ENCODE measurements at places on chromosomes 1 and 21.

DNA sequence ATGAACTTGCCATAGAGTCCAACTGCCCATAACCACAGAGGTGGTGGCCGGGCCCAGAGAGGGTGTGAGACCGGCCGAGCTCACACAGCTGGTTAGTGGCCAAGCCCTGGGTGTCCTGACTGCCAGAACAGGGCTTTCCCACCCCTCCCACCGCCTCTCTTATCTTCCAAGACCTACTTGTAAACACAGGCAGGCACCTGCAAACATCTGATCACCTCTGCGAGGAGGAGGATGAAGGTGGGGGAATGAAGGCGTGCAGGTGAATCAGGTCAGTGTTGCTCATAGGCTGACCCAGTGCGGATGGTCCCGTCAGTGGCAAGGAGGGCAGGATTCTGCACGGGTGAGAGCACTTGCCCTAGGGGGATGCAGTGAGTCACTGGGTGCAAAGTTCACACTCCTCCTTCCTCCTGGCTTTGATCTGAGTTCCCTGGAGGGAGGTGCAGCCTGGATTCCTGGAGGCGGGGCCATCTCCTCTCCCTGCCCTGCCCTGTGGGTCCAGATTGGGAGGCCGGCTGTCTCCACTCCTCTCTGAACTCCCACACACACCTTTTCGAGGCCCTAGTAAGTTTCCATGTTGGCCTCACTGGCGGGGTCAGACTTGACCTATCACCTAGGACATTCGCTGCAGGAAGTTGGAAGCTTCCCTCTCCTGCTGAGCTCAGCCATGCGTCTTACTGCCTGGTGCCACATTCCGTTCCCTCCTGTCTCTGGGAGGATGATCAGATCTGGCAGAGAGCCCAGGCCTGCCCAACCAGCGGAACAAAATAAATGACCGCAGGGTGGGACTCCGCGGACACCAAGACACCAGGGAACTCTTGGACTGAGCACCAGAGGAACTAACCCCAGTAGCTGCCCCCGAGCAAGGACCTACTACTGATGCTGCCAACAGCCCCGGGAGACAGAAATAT is 7.3 kb downstream of the UQCRHL start:
- no peak for DNase-seq

GRCh38 chr1:66227966-66228365 is 306.0 kb upstream of the SGIP1 start:
- DNase-seq: no peak

- DNase-seq: no peak
Observed at GRCh38 chr1:201360486-201360885, 17.0 kb downstream of the TNNT2 start.

- no peak for DNase-seq
Observed at GRCh38 chr1:20511518-20512428, 3.8 kb upstream of the MUL1 start.

DNA sequence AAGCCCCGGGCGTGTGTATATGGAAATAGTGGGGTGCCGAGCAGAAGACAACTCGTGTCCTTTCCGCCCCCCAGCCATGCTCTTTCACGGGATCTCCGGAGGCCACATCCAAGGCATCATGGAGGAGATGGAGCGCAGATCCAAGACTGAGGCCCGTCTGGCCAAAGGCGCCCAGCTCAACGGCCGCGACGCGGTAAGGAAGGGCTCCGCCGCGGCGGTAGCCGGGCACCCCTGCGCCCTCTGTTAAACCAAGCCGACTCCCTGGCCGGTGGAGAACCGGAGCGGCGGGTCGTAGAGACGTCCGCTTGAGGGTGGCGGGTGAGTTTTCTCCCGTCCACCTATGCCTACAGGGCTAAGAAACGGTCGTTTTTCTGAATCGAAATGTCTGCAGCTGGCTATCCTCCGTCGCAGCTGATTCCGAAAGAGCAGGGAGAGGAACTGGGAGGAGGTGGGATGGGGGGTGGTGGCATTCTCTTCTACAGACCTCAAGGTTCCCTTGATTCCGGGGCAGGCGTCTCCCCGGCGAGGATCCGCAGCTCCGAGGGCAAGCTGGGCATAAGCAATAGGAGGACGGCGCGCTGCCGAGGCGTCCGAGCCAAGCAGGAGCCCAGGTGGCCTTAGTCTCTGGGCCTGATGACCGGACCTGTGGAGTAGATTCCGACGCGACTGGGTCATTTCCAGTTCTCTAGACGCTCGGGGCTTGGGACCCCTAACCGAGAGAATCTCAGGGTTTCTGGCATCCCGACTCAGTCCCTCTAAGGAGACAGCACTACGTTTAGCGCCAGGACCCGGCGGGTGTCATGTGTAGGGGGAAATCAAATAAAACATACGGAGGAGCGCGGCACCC is 856 bp downstream of the LHX9 start:
- DNase-seq: no peak

GRCh38 chr1:14822493-14822892 is 224.0 kb downstream of the KAZN start:
- no peak for DNase-seq

DNA sequence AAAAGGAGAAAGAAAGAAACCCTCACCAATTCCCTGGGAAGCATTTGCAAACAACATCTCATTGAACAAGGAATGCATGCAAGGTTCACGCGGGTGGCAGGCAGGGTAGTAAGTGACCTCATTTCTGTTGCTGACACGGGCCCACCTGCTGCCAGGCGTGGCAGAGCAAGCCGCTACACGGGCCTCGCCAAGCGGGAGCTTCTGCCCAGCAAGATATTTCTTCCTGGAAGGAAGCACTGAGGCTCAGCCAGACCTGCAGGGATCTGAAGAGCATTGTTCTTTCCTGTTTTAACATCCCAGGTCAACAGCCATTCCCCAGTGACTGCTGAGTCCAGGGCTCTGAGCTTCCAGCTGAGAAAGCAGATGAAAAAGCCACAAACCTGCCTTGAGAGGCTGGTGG is 91.9 kb upstream of the IGSF21 start:
- no peak for DNase-seq

DNA sequence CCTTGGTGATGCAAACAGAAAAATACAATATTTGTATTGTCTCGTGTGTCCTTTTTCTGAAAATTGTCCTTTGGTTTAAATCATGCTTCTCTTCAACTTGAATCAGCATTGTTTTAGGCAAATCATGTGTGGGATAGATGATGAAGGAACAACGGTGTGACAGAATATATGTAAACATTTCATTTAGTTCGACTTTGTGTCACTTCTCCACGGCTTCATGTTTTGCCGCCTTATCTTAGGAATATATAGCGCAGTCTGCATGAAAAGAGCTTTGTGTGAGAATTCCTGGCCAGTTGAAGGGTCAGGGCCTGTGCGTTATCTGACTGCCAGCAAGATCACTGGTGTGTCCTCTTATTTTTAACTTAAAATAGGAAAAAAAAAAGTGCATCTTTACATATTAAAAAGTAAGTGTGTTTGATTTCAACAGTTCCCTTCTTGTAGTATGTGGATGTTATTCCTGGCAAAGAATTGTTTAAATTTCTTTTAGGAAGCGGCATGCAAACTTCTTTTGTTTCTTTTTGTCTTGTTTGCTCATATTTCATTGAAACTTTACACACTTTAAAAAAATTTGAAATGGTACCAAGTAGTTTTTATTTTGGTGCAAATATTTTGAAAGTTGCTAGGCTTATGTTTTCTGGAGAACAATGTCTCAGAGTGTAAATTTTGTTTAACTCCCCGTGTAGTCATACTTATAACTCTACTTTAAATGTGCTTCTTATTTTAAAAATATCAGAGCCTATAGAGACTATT is 465.2 kb downstream of the USP25 start:
- no peak for DNase-seq

GRCh38 chr1:54127594-54128300 is 25.1 kb downstream of the CDCP2 start:
- DNase-seq: no peak

DNA sequence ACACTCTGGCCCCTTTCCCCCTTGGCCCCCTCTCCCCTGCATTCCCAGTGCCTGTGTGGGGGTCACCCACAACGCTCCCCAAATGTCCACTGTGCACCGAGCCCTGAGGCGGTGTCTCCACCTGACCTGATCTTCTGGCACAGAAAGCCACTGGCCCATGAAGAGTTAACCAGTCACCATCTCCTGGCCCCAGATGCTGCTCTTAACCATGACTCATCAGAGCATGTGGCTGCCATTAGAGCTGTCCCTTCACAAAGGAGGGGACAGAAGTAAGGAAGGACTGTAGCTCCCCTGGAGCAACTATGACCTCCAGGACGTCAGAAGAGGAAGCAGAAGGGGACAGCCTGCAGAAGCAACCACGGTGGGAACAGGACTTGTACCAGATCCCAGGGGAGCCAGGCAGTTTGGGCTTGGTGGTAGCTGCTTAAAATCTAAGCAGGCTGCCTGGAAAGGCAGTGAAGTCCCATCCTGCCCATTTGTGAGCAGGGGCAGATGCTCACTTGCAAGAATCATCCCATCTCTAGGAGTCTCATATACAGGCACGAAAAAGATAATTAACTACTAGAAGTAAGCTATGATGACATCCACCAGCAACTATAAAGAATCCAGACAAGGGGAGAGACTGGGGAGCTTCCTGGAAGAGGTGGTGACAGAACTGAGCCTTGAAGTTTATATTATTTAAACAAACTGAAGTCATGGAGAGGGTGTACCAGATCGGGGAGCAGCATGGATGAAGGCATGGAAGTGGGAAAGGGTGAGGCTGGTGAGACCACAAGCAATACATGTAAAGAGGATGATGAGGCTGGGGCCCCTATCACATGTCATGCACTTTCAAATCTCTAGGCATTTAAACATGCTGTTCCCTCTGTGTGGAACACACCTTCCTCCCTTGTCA is 1.1 kb upstream of the TTC39A start:
- no peak for DNase-seq

GRCh38 chr1:68974447-68974846 is 477.6 kb upstream of the DEPDC1 start:
- DNase-seq: no peak

- DNase-seq: no peak
Observed at GRCh38 chr1:245434280-245434679, 279.5 kb downstream of the KIF26B start.

DNA sequence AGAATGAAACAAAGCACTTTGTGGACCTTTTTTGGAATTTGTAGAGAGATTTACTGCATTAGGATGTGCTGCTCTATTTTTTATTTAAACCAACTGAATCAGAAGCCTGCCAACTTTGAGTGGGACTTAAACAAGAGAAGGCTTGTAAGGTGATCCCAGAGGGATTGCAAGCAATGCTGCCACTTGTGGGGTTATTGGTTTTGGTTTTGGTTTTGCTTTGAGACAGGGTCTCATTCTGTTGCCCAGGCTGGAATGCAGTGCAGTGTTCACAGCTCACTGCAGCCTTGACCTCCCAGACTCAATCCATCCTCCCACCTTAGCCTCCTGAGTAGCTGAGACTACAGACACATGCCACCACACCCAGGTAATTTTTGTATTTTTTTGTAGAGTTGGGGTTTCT is 32.2 kb upstream of the GNG5 start:
- no peak for DNase-seq

GRCh38 chr1:156445789-156446263 is 54.7 kb downstream of the MEF2D start:
- DNase-seq: peak; percentile 73

GRCh38 chr1:182279724-182280503 is 111.7 kb downstream of the GLUL start:
- no peak for DNase-seq

- no peak for DNase-seq
Observed at GRCh38 chr1:7250597-7251453, 465.6 kb downstream of the CAMTA1 start.

DNA sequence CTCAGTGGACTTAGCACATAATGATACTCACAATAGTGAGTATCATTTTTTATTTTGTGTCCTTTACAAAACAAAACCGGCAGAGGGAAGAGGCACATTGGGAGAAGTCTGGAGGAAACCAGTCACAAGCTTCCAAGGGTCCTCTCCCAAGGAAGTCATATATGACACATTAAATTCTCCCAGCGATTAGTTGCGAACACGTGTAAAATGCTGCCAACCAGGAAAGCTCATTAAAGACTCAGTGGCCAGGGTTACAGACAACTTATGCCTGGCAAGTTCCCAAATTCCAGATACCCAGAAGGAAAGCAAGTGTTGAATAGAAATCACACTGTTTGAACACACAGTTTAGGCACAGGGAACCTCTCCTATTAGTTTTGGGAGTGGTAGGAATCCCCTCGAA is 52.5 kb downstream of the TTC13 start:
- DNase-seq: no peak

- no peak for DNase-seq
Observed at GRCh38 chr1:159088050-159088449, 11.5 kb upstream of the AIM2 start.

DNA sequence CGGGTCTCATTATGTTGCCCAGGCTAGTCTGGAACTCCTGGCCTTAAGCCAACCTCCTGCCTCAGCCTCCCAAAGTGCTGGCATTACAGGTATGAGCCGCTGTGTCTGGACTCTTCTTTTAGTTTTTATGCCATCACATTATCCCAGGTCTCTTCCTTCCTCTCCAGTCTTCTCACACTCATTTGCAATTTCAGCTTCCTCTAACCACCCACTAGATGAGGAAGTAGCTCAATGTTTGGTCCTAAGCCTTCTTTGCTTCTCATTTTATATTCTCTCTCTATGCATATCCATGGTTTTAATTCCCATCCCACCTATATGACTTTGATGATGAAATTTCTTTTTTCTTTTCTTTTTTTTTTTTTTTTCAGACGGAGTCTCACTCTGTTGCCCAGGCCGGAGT is 3.1 kb upstream of the ZBTB8A start:
- no peak for DNase-seq

DNA sequence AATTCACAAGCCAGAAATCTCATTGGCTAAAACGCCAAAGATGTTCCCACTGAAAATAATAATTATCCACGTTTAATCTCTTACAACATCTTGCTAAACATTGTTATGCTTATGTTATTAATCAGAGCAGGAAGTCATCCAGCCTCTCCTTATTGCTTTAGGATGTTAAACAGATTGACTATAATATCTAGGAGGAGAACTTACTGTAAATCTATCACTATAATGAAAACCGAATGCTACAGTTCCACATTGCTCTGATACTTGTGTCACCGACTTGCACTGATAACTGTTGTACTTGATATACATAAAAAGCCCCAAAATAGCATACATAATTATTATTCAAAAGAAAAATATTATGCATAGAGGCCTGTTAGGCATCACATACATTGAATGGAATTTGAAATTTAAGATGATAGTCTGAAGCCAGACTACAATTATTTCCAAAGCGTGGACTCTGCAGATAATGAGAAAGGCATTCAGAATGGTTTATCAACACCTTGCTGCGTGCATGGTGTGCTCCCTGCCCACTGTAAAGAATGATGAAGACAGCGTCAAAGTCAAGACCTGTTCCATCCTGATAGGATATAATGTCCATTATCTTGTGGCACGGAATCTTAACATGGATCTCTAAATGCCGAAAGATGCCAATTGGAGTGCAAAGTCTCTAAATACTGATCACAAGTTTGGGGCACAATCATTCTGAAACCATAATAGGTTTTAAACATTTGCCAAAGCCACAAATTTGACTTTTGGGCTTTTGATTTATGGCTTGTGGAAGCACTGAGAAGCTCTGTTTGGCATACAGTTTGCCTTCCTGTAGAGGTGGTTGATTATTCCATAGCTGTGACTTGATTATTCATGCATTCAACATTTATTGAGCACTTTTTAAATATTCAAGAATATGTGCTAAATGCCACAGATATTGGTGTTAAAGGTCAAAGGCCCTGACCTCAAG is 71.3 kb downstream of the CRB1 start:
- no peak for DNase-seq

GRCh38 chr1:156025876-156026275 is 5.1 kb upstream of the SSR2 start:
- no peak for DNase-seq
